ENCODE measurements at places on chromosomes 12 and 14.

- peak; percentile 40 for DNase-seq
Observed at GRCh38 chr12:27644158-27644845, 51.9 kb upstream of the REP15 start.

DNA sequence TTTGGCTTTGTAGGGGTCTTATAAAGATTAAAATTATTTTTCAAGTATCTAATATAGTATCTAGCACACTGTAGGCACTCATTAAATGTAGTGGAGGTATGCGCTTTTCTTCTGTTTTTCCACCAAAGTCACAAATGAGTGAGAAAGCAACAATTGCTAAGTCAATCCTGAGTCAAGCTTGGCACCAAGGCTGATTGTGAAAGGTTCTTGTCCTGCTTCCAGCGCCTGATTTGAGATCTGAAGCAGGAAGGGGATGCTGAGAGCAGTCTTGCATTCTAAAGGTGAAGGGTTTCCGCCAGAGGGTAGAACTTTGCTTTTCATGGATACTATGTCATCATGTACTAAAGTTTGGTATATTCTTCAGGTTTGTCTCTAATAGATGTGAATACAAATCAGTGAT, 64.9 kb upstream of the DAAM1 start:
- DNase-seq = no peak

GRCh38 chr14:69580009-69580577, 5.4 kb upstream of the CCDC177 start:
- peak; percentile 99 for DNase-seq

DNA sequence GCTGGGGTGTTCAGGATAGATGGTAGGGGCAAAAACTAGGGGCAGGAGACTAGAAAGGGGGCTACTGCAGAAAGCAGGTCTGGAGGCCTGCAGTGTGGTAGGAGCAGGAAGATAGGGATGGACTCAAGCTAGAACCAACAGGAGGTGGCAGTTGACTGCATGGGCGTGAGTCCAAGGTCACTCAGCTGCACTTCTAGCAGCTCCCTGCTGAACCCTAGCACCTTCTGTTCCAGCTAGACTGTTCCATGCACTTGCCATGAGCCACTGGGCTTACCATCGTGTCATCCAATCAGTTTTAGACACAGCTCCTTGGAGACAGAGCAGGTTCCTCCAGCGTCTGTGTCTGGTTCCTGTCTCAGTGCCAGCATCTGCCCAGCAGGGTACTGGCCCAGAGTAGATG, 11.3 kb upstream of the KRT8 start:
- no peak for DNase-seq

- DNase-seq = no peak
Observed at GRCh38 chr14:76656592-76656991, 104.7 kb upstream of the VASH1 start.

GRCh38 chr14:89957791-89958190, 2.1 kb downstream of the TDP1 start:
- no peak for DNase-seq

- DNase-seq = no peak
Observed at GRCh38 chr12:91357381-91357780, 174.8 kb upstream of the DCN start.

DNA sequence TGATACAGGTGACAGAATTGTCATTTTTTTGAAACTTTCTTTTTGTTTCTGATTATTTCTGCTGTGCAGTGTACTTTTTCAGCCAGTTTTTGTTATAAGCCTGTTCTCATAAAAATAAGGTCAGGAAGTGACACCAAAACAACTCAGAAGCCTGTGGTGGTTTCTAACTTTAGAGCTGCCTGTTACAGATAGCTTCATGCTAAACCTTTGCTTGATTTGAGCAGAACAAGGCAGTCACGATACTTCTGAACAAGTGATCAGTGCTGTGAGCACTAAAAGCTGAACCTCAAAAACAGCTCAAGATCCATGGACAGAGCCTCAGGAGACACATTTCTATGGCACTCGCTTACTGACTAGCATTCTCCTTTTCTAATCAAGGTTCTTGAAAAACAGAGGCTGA, 82.0 kb downstream of the PRKCH start:
- DNase-seq = no peak

DNA sequence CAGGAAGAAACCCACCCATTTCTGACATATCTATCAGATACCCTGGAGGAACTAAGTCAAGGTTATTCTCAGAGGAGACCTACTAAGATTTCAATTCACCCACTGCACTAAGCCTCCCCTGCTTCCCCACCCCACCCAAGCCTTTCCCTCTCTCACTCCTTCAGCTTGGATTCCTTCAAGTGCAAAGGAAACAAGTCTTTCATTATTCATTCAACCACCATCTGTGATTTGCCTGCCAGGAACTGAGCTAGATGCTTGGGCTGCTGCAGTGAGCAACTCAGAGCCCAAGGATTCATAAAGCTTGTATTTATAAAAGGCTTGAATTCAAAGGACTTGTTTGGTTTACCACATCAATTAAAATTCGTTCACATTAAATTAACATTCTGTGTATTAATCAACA, 161.3 kb downstream of the GXYLT1 start:
- DNase-seq = no peak

DNA sequence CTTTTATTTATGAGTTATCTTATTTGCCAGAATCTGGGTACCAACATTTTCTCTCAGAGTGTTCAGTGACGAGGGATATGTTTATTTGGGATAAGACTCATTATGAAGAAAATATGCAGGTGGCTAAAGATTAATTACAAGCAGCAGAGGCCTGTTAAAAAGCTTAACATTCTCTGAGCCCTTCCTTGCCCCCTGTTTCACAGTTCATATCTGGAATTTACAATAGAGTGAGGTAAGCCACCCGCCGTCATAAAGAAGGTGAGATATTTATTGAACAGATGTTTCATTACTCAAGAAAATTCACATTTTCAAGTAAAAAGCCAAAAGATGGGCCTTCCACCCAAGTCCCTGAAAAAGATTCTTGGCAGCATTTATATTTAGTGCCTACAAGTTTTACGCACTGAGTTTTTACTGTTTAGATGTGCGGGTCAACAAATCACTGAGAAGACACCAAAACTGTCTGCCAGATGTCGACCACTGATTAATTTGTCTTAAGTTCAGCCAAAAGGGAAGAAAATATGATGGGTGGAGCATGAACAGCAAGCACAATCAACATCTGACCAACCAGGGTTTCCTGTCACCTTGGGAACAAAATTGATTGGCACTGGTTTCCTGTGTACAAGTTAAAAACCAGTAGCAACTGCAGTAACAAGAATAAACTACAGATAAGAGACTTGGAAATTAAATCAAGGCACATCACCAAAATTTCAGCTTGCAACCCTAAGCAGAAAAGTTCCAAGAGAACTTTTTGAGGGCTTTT, 85.5 kb upstream of the PTPRB start:
- DNase-seq = no peak

GRCh38 chr12:112901271-112901670, 5.5 kb upstream of the OAS1 start:
- no peak for DNase-seq

GRCh38 chr12:2267703-2268470, 215.1 kb downstream of the CACNA1C start:
- no peak for DNase-seq

- no peak for DNase-seq
Observed at GRCh38 chr12:91105807-91106206, 5.5 kb downstream of the LUM start.

DNA sequence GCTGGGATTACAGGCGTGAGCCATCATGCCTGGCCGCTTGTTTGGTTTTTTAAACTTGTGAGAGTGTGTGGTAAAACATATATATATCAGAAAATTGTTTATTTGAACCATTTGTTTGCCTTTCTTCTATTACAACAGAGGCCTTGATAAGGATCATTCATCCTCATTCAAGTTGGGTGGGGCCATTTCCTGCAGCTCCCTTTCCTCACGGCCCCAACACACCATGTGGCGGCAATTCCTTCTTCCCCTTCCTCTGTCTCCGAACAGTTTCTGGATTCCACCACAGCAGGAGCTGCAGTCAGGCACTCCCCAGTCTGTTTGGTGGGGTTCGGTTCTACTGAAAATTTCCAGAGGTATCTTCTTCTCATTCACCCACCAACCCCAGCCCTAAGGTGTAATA, 42.0 kb upstream of the RASSF3 start:
- DNase-seq = no peak

DNA sequence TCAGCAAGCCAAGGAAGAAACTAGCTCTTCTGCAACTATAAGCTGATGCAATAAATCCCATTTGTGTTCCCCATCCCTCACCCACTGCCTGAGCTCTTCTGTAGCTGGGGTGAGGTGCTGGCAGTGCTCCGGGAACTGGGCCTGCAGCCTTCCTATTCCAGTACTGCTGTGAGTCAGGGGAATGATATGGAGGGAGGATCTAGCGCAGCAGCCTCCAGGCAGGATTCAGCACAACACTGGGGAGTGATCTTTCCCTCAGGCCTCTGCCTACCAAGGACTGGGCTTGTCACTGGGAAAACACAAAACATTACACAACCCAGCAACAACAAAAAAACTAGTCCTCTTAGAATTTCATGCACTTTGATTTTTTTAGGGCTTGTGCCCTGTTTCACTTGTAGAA, 58.7 kb downstream of the ST8SIA1 start:
- DNase-seq = peak; percentile 99

GRCh38 chr12:47881826-47882427, 22.9 kb downstream of the VDR start:
- peak; percentile 81 for DNase-seq

DNA sequence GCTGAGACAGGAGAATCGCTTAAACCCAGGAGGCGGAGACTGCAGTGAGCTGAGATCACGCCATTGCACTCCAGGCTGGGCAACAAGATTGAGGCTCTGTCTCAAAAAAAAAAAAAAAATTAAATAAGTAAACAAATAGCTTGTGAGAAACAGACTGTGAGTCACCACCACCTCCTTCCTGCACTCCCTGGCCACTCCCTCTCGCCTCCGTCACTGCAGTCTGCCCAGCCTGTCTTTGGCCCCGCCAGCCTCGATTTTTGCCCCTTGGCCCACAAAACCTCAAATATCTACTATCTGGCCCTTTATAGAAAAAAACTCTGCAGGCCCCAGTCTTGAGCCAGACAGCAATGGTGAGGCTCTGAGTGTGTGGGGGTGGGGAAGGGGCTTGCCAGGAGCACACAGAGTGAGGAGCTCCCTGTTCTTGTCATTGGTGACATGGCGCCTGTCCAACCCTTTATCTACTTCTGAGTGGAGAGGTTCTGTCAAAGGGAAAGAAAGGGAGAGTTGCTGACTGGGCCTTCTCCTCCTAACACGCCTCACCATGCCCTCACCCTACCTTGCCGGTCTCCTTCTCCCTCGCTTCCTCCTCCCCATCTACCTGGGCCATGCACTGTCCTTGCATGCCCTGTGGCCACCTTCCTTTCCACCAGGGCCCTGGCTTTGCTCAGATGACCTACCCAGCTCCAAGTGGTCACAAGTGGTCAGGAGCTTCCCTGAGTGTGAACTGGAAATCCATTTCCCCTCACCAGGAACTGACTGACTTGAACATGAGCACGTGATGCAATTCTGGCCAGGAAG, 22.1 kb downstream of the LGMN start:
- peak; percentile 92 for DNase-seq

GRCh38 chr12:116064493-116064892, 213.0 kb downstream of the MED13L start:
- no peak for DNase-seq

DNA sequence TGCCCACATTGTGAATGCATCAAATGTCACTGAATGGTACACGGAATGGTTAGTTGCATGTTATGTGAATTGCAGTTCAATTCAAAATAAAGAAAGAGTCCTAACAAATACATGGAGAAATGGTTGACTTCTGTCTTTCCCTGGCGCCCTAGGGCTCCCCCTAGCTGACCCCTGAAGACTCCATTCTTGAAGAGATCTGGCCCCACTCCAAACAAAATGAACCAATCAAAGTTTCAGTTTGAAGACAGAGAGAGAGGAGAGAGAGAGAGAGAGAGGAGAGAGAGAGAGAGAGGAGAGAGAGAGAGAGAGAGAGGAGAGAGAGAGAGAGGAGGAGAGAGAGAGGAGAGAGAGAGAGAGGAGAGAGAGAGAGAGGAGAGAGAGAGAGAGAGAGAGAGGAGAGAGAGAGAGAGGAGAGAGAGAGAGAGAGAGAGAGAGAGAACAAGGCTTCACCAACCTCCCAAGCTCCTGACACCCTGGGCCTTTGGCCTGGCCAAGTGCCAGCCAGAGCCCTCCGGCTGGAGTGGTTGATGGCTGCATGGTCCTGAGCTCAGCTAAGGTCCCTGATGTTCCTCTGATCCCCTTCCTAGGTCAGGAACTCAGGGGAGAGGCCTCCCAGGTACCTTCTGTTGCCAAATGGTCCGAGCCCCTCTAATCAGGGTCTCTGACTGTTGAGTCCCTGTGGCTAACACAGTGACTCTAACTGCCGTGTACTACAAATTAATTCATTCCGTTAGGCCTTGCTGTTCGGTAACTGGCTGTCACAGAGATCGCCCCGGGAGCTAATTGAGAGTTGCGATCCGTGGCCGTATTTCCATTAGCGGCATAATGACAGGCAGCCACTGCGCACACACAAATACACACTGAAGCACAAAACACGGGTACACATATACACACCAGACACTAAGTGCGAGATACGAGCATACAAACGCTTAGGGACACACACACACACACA, 188.8 kb downstream of the ESRRB start:
- no peak for DNase-seq

GRCh38 chr14:30482276-30482675, 76.7 kb upstream of the G2E3 start:
- no peak for DNase-seq

- DNase-seq = peak; percentile 66
Observed at GRCh38 chr12:57837864-57838562, 8.5 kb downstream of the CTDSP2 start.

DNA sequence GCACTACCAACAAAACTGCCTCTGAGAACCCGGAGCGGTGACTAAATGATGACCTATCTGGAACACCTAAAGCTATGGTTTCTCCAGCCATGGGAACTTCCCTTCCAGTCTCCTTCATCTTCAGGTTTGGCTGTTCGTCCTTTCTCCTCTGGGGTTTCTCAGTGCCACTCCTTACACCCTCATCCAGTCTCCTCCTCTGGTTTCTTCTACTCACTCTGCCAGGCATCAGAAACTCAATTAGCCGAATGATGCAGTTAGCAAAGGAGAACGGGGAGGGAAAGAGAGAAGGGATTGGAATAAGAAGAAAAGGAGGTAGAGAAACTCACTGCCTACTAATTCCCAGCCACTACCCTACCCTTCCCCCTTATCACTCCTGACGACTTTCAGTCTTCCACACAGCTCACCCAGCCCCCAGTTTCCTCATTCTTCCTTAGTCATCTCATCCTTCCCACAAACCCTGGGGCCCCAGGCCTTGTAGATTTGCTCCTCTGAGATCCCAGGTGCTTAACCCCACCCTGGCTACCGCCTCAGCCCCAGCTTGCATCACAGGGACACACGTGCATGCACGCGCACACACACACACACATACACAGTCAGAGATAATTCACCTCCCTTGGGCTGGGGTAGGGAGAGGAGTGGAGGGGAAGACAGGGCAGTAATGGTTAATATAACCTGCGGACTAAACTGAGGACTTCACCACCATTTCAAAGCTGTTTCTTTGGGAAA, 13.0 kb downstream of the FGD6 start:
- peak; percentile 99 for DNase-seq

- DNase-seq = no peak
Observed at GRCh38 chr12:26466726-26467125, 271.4 kb downstream of the SSPN start.

- DNase-seq = no peak
Observed at GRCh38 chr14:63991833-63992232, 139.0 kb downstream of the SYNE2 start.

- peak; percentile 23 for DNase-seq
Observed at GRCh38 chr14:56100556-56100955, 17.7 kb upstream of the PELI2 start.

- no peak for DNase-seq
Observed at GRCh38 chr12:117063162-117063911, 35.9 kb downstream of the TESC start.

- DNase-seq = no peak
Observed at GRCh38 chr14:33602396-33602795, 348.5 kb downstream of the EGLN3 start.

- no peak for DNase-seq
Observed at GRCh38 chr12:92756898-92757596, 54.3 kb downstream of the PLEKHG7 start.

Measured in bronchial epithelial cell (primary cell).